ENCODE measurements at places on chromosomes 6 and 20.

DNA sequence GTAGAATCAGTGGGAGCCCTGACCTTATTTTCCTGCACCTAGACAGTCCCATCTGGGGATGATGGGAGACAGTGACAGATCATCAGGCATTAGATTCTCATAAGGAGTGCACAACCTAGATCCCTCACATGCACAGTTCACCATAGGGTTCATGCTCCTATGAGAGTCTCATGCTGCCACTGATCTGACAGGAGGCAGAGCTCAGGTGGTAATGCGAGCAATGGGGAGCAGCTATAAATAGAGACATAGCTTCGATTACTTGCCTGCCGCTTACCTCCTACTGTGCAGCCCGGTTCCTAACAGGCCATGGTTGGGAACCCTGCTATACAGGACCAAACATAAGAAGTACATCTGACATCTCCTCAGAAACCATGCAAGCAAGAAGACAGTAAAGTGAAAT lies 31.5 kb upstream of the ASF1A start:
- no peak for DNase-seq

DNA sequence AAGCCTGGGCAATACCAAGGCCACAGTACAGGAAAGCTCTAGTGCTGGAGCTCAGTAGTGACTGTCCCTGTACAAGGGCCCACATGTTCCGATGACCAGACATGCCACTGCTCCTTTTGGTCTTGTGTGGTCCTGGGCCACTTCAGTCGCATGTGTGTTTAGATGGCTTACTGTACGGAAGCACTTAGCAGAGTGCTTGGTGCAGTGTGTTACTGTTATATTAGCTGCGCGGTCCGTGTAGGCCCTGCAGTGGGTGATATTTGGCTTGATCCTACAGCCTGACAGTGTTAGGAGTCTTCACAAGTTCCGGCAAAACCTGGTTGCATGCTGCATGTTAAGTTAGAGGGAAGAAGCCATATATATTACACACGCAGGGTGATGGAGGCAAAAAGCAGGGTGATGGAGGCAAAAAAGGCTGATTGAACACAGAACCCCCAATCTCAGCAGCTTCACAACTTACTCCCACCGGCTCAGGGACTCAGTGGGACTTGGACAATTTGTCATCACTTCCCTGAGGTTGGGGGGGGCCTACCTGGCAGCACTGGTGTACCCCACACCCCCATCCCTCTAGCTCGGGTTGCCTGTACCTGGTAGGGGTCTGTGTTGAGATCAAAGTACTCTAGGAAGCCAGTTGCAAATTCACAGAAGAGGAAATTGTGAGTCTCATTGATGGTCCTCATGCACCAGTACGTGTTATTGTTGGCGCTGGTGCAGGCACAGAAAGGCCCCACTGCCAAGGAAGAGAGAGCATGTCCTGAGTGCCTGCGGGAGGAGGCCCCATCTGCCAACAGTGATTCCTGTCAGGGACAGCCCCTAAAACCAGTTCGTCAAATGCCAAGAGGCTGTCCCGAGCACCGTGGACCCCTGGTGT lies 122.6 kb downstream of the SULF2 start:
- DNase-seq: no peak

- peak; percentile 77 for DNase-seq
These were observed 3.5 kb downstream of the FOXS1 start for GRCh38 chr20:31841928-31842327.

- no peak for DNase-seq
These were observed 57.9 kb downstream of the SAMD5 start for GRCh38 chr6:147566244-147566898.

GRCh38 chr6:152572338-152573088 lies 64.6 kb downstream of the SYNE1 start:
- peak; percentile 33 for DNase-seq

- no peak for DNase-seq
These were observed 684 bp upstream of the MED23 start for GRCh38 chr6:131628726-131629125.

DNA sequence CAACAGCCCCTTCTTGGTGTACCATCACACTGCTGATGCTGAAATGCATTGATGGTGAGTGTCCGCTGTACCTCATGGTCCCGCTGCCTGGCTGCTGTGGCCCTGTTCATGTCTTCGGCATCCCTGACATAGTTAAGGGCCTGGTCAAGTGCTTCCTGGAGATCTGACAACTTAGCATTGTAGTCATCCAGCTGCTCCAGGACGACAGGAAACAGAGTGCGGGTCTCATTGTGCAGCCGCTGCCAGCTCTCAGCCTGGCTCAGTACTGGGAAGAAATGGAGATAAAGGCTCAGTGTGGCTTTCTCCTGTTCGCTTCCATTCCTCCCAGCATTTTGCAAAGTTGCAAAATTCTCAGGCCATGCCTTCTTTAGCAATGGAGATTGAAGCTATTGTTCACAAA lies 81.8 kb downstream of the LAMA4 start:
- DNase-seq: no peak

DNA sequence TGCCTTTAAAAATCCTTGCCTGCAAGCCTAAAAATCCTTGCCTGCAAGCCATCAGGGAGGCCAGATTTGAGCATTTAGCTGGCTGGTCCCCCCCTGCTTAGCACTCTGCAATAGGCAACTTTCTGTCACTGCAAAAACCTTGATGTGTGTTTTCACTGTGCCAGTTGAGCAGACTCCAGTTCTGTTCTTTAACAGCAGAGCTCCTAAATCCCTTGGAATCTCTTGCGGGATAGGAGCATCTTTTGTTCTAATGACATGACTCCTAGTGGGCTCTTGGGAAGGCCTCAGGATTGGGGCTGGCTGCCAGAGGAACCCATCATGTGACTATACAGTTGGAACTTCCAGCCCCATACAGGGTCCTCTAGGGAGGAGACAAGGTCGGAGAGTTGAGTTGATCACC lies 50.4 kb downstream of the FAM184A start:
- no peak for DNase-seq

- no peak for DNase-seq
These were observed 3.4 kb upstream of the BPIFB6 start for GRCh38 chr20:33027769-33028751.

- peak; percentile 85 for DNase-seq
These were observed 18.4 kb upstream of the IFNGR1 start for GRCh38 chr6:137237413-137238170.

DNA sequence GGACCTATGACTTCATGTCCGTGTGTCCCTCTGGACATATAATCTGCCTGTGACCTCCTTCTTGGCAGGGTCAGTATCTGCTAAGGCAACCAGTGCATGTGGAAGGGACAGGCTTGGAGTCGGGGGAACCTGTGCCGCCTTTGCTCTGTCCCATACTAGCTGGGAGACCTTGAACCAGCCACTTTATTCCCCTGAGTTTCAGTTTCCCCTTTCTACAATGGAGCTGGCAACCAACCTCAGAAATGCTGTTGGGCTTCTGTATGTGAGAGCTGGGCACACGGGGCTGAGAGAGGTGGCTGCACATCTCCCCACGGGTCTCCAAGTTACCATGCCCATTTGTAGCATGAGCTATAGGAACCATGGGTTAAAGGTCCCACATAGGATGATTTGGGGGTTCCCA lies 53.8 kb downstream of the CD40 start:
- no peak for DNase-seq

GRCh38 chr6:20919677-20920385 lies 385.6 kb downstream of the CDKAL1 start:
- DNase-seq: peak; percentile 16

DNA sequence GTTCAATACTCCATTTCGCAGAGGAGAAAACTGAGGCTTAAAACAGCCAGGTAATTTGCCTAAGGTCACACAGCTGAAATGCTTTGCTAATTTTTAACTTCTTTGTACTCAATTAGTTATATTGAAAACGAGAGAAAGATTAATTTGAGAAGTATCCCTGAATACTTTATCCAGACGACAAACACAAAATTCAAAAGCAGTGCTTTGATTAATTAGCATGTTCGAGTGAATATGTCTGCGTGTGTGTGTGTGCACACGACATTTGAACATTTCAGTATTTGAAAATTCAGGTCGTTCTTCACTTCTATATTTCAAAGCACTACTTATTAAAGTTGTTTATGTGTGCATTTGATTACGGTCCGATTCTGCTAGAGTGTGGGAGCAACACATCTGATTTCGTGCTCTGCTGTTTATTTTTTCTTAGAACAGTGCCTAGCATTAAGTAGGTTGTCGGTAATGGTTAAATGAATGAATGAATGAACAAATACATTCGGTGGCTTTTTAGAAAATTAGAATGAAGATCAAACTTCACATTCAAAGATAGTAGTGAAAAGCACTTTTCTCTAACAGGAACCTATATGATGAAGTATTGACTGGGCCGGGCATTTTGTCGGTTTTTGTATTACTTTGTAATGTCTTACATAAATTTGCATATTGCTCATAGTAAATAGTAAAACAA lies 36.9 kb upstream of the SYNCRIP start:
- no peak for DNase-seq

DNA sequence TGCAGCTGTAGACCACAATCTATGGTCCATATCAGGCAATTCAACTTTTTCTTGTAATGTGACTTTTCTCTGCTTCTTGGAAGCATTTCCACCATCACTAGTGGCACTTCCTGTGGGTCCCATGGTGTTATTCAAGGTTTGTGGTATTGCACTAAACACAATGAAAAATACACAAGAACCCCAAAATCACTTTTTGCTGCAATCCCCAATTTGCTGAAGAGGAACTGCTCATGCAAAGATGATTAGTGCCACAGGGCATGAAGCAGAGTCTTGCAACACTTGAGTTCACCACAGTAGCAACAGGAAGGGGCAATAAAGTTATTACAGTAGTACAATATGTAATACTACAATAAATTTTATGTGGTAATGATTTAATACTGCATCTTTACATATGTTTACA lies 16.8 kb upstream of the TAAR1 start:
- DNase-seq: no peak

DNA sequence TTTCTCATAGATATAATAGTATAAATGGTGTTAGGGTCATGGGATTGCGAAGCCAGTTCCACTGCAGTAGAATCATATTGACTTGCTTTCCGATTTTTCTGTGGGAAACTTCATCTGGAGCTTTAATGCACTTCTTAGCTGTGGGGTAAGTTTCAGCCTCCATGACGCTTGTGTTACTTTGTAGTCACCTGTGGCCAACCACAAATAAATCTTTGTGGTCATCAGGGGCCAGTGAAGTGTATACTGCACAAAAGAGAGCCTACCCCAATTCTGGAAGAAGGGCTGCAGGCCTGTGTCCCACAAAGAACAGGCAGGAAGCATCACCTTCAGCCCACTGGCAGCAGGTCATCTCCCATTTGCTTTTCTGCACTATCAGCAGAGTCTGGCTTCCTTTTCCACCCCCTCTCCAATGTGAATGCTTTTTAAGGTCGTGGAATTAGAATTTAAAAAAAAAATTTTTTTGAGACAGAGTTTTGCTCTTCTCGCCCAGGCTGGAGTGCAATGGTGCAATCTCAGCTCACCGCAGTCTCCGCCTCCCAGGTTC lies 32.0 kb downstream of the MTHFD1L start:
- peak; percentile 41 for DNase-seq

- no peak for DNase-seq
These were observed 73.3 kb downstream of the BTBD9 start for GRCh38 chr6:38566295-38567030.

GRCh38 chr6:22808466-22808865 lies 239.1 kb downstream of the HDGFL1 start:
- no peak for DNase-seq

DNA sequence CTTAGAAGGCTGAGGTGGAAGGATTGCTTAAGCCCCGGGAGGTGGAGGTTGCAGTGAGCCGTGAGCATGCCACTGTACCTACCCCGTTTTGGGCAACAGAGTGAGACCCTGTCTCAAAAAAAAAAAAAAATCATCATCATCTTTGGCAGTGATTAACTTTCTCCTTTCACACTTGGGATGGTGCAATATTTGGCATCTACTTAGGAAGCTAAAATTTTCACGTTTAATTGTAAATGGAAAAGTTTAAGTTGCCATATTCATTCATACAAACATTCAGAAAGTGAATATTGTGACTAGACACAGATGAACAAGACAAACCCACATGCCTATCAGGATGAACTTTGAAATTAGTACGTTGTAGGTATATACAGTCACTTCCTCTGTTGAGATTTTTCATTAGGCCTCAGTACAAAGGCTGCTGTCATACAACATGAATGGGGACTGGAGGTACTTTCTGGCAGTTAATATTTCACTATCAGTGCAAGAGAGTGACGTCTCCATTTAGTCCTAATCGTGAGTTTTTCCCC lies 10.3 kb downstream of the TOP1 start:
- DNase-seq: no peak

GRCh38 chr6:63926950-63927927 lies 291.6 kb downstream of the PHF3 start:
- DNase-seq: no peak

GRCh38 chr6:84926189-84927155 lies 162.1 kb upstream of the TBX18 start:
- DNase-seq: no peak

DNA sequence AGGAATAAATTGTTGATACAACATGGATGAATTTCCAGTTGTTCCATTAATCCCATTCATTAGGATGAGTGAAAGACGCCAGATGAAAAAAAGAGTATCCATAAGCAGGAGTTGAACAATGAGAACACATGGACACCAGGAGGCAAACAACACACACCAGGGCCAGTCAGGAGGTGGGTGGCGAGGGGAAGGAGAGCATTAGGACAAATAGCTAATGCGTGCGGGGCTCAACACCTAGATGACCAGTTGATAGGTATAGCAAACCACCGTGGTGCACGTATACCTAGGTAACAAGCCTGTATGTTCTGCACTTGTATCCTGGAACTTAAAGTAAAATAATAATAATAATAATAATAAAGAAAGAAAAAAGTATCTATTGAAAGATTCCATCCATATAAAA lies 11.1 kb downstream of the PCED1A start:
- no peak for DNase-seq

- no peak for DNase-seq
These were observed 94.0 kb upstream of the SLC2A12 start for GRCh38 chr6:134146268-134147033.

- DNase-seq: no peak
These were observed 31.2 kb upstream of the SPDEF start for GRCh38 chr6:34587325-34587724.

DNA sequence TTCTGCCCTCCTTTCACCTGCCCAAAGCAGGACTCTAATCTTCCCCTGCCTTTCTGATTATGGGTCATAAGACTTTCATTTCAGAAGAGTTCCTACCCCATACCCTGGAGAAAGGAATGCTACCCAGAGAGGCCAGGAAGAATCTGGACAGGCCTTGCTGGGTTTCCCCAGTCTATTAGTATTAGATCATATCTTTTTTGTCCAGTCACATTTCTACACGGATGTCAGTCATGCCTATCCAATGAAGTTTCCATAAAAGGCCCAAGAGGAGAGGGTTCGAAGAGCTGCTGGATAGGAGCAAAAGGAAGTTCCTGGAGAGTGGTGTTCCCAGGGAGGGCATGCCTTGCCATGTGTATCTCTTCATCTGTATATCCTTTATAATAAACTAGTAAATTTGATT lies 3.2 kb downstream of the POLH start:
- DNase-seq: peak; percentile 31

DNA sequence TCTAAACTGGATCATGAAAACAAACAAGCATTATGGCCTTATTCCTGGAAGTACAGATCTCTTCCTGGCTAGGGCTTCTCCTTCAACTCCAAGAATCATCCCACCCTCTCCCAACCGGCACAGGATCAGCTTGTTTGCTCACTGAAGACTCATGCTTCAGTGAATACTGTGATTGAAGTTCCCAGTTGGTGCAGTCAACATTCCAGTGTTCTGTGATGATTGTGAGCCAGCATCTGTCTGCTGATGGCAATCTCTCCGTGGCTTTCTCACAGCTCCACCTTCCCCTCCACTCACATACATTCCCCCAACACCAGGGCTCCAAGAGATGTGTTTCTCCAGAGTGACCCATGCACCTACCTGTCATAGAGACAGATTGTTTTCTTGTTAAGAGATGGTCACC lies 421.3 kb upstream of the BTBD3 start:
- peak; percentile 33 for DNase-seq

Data from astrocyte (in vitro differentiated cells and primary cell).